ENCODE measurements at places on chromosomes 5 and 9. TPM values are rescaled to one million over a fixed set of nuclear protein-coding genes. Genes with fewer than 3 reads are reported as not detected.

- peaks cover 36% of the 10 kb centered on the region for H3K27me3 ChIP-seq
- no peak overlapping the region for H3K4me3 ChIP-seq
- H3K27ac ChIP-seq: no peak overlapping the region
- H3K4me1 ChIP-seq: no peaks in the 10 kb centered on the region
- H3K36me3 ChIP-seq: no peaks in the 10 kb centered on the region
- no peak for DNase-seq
These were observed 9.4 kb downstream of the CRB2 start for GRCh38 chr9:123365287-123365880.

- H3K27ac ChIP-seq: no peak overlapping the region
- no peak overlapping the region for H3K4me3 ChIP-seq
- peaks cover 28% of the 10 kb centered on the region for H3K4me1 ChIP-seq
- DNase-seq: no peak
- H3K27me3 ChIP-seq: no peaks in the 10 kb centered on the region
- no peaks in the 10 kb centered on the region for H3K36me3 ChIP-seq
These were observed 35.1 kb upstream of the ABCA1 start for GRCh38 chr9:104963076-104963475.

DNA sequence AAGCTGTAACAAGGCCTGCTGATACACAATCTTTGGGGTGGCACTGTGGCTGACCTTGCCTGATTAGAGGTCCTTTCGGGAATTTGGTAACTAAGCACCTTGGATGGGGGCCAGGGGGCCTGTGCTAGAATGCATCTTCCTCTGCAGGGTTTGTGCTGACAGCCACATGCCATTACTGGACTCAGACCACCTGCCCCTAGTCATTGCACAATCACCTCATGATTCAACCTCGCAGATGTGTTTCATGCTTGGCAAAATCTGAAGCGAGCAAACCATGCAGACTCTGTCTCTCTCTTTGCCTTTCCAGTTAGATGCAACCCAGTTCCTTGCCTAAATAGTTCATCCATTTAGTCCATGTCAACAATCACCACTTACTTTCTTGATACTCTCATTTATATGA is 96.5 kb upstream of the ERCC6L2 start:
- H3K4me3 ChIP-seq: no peak overlapping the region
- H3K27me3 ChIP-seq: peaks cover 21% of the 10 kb centered on the region
- no peaks in the 10 kb centered on the region for H3K4me1 ChIP-seq
- H3K36me3 ChIP-seq: no peaks in the 10 kb centered on the region
- H3K27ac ChIP-seq: no peak overlapping the region

DNA sequence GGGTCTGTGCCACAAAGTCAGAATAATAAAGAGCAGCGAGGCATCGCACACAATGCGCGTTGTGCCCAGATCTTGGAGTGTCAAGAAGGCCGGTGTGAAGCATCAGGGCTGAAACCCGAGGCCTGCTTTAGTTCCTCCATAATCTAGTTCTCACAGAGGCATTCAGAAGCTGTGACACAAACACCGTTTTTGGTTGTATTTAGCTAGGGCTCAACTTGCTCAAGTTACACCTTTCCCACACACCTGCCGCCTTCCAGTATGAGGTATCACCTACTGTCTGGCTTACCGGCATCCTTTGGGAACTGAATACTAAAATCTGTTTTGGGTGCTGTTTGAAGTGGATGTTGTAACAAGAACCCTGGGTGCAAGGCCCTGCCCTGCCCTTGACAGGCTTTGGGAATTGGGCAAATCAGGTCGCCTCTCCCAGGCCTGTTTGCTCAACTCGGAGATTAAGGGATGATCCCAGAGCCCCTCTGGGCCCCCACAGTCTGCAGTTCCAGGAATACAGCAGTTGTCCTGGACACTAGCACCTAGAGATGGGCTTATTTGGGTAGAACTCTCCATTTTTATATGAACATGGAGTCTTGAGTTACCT is 27.0 kb downstream of the SLC25A25 start:
- peaks cover 38% of the 10 kb centered on the region for H3K4me1 ChIP-seq
- no peak for DNase-seq
- H3K27ac ChIP-seq: peak overlapping the region; percentile 81
- no peaks in the 10 kb centered on the region for H3K36me3 ChIP-seq

DNA sequence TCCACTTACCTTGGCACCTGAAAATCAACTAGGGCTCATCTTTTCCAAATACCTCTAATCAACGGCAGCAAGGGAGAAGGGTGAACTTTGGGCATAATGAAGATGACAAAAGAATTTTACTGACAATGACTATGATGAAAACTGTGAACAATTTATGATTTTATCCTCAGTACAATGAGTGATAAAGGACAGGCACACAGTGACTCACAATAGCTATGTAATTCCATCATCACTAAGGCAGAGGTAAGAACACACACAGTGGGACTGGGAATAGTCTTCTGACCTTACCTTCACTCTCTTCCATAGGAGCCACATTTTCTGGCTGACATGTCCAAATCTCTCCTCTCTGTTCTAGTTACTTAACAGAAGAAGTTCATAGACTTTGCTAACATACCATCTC is 26.1 kb upstream of the KCNV2 start:
- DNase-seq: no peak
- H3K36me3 ChIP-seq: no peaks in the 10 kb centered on the region
- no peaks in the 10 kb centered on the region for H3K4me1 ChIP-seq

DNA sequence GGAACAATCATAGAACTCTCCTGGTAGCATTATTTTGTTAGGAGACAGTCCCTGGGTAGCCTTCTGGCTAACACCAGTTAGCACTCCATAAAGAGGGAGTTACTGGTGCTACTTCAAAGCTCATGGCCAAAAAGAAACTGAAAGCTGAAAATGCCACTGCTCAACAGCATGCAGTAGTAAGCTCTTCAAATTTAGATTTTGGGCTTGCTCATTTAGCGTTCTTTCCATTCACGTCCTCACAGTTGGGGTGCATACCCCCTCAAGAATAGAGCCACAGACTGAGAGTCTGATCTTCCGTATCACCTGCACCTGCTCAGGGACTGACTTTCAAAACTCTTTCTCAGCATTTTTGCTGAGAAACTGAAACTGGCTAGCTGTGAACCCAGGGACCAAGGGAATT is 24.7 kb downstream of the NTRK2 start:
- no peak for DNase-seq
- no peak overlapping the region for H3K27ac ChIP-seq
- H3K4me3 ChIP-seq: no peak overlapping the region
- H3K4me1 ChIP-seq: no peaks in the 10 kb centered on the region

- no peak overlapping the region for H3K4me3 ChIP-seq
- no peaks in the 10 kb centered on the region for H3K27me3 ChIP-seq
- H3K36me3 ChIP-seq: no peaks in the 10 kb centered on the region
- DNase-seq: no peak
- peaks cover 24% of the 10 kb centered on the region for H3K4me1 ChIP-seq
These were observed 25.2 kb downstream of the DUSP1 start for GRCh38 chr5:172745838-172746237.

GRCh38 chr5:129041196-129041881 is 53.2 kb upstream of the ISOC1 start:
- H3K4me3 ChIP-seq: no peak overlapping the region
- H3K27ac ChIP-seq: no peak overlapping the region
- H3K4me1 ChIP-seq: no peaks in the 10 kb centered on the region
- no peak for DNase-seq
- H3K27me3 ChIP-seq: no peaks in the 10 kb centered on the region

NRG2 gene
- not detected for total RNA-seq

Data from PC-9 (cell line).